Dermis lymphatic vessel endothelial cell (primary cell): ENCODE measurements at places on chromosomes 11 and 22. TPM values are rescaled to one million over a fixed set of nuclear protein-coding genes. Genes with fewer than 3 reads are reported as not detected.

Gene VPREB3
- total RNA-seq, result 0.22 TPM in 1 of 2 replicates, not detected in the other

Gene RASL10A
- total RNA-seq, result 6.2 and 22.6 TPM in 2 replicates

Gene OTOG
- not detected in 2 replicates for total RNA-seq

Gene NEFH
- total RNA-seq, result 0.09 and 0.11 TPM in 2 replicates

Gene PLET1
- not detected in 2 replicates for total RNA-seq

Gene NXPE4
- not detected in 2 replicates for total RNA-seq

Gene GNG3
- not detected in 2 replicates for total RNA-seq

Gene TIMM10B
- 19.9 and 29.0 TPM in 2 replicates for total RNA-seq

Gene TST
- 56.2 and 65.7 TPM in 2 replicates for total RNA-seq

Gene HORMAD2
- not detected in 2 replicates for total RNA-seq

Gene DRG1
- total RNA-seq, result 64.0 and 71.9 TPM in 2 replicates

Gene OR52E8
- total RNA-seq, result not detected in 2 replicates

Gene MYRF
- 0.11 and 0.26 TPM in 2 replicates for total RNA-seq

Gene NLRP14
- total RNA-seq, result not detected in 2 replicates

Gene GLB1L3
- total RNA-seq, result not detected in 2 replicates

Gene SCUBE2
- 1.4 and 3.4 TPM in 2 replicates for total RNA-seq

Gene HBB
- total RNA-seq, result not detected in 2 replicates

Gene ZNF214
- total RNA-seq, result under 0.01 and 0.26 TPM in 2 replicates

Gene FOXR1
- total RNA-seq, result not detected in 2 replicates

Gene RHOD
- total RNA-seq, result 15.3 and 17.4 TPM in 2 replicates

Gene NELL1
- total RNA-seq, result not detected in 2 replicates

Gene HOATZ
- not detected in 2 replicates for total RNA-seq

Gene KRTAP5-10
- not detected in 2 replicates for total RNA-seq

Gene SLC37A2
- total RNA-seq, result 0.87 and 0.95 TPM in 2 replicates

Gene SGSM1
- total RNA-seq, result 5.9 and 11.5 TPM in 2 replicates

Gene MPZL3
- total RNA-seq, result 1.2 and 2.1 TPM in 2 replicates

Gene IGLL1
- not detected in 2 replicates for total RNA-seq

Gene CEND1
- total RNA-seq, result 0.09 TPM in 1 of 2 replicates, not detected in the other

Gene MTMR2
- total RNA-seq, result 40.2 and 43.3 TPM in 2 replicates

Gene C11orf52
- 0.52 and 0.54 TPM in 2 replicates for total RNA-seq

Gene AAMDC
- 39.9 and 48.9 TPM in 2 replicates for total RNA-seq
